ENCODE measurements at places on chromosomes 7 and 10.

DNA sequence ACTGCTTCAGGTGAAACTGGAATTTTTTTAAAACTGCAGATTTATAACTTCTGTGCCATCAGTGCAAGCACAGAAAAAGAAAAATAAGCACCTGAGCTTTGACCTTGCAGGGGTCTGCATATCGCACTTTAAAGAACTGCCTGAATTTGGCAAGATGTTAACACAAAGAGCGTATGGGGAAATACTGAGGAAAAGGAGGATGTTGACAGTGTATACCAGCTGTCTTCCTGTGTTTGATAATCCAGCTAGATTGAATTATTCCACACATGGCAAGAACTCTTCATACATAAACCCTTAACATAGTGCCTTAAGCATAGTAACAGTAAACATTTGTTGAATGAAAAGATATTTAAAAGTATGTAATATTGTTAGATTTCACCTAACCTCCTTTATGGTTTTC, 30.0 kb downstream of the SMC3 start:
- no peak for DNase-seq

DNA sequence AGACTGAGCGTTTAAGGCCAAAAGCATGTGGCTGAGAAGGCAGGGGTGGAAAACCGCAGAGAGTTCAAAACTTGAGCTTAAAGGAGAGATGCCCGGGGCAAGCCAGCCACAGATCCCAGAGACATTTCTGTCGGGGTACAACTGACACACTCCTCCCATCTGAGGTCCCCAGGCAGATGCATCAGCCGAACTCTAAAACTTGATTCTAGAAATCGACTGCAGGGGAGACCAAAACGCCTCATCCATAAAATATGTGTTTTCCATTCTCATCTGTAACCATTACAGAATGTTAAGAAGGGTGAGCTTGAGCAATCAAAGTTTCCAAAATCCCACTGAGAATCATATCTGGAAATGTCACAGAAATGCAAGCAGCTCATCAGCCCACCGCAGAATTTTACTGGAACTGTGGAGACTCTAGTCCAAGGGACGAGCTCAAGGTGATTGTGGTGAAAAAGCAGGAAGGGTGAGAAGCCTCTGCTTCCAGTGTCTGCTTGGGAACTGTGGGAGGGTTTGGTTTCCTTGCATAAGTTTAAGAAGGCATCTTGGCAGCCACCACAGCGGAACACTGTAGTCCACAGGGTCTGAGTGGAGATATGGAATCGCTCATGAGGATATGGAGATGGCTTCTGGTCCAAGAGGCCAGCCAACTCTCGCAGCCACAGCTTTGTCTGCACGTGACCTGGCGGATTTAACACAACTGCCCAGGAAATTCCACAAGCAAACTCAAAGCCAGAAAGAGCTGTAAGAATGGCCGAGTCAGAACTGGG, 249.2 kb downstream of the SFMBT2 start:
- no peak for DNase-seq

DNA sequence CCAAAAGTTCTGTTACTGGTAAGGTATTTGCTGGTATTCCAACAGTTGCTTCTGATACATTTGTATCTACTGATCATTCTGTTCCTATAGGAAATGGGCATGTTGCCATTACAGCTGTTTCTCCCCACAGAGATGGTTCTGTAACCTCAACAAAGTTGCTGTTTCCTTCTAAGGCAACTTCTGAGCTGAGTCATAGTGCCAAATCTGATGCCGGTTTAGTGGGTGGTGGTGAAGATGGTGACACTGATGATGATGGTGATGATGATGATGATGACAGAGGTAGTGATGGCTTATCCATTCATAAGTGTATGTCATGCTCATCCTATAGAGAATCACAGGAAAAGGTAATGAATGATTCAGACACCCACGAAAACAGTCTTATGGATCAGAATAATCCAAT, 131.0 kb downstream of the AASS start:
- DNase-seq, result no peak

GRCh38 chr7:156585025-156585648, 55.4 kb upstream of the RNF32 start:
- DNase-seq, result no peak

- DNase-seq, result no peak
Measured at GRCh38 chr10:103280031-103280430, 3.1 kb downstream of the INA start.

- no peak for DNase-seq
Measured at GRCh38 chr7:21030237-21030871, 243.7 kb upstream of the SP8 start.

- DNase-seq, result no peak
Measured at GRCh38 chr10:108090476-108091215, 926.1 kb upstream of the SORCS1 start.

- DNase-seq, result no peak
Measured at GRCh38 chr10:45308707-45309106, 6.7 kb downstream of the OR13A1 start.

GRCh38 chr7:27605689-27606269, 56.9 kb downstream of the HIBADH start:
- DNase-seq, result no peak
